ENCODE measurements at places on chromosomes 7 and 10. TPM values are rescaled to one million over a fixed set of nuclear protein-coding genes. Genes with fewer than 3 reads are reported as not detected.

GRCh38 chr7:153084278-153084677 is 324.7 kb downstream of the ACTR3B start:
- no peak for DNase-seq

AOC1 gene
- total RNA-seq: not detected

GRCh38 chr10:21159669-21160068 is 262.6 kb upstream of the NEBL start:
- DNase-seq: no peak

- DNase-seq: no peak
Measured at GRCh38 chr7:148871030-148871429, 13.1 kb downstream of the EZH2 start.

- no peak for DNase-seq
Measured at GRCh38 chr7:44631458-44632115, 25.2 kb downstream of the OGDH start.

Data from activated naive CD4-positive, alpha-beta T cell treated with anti-CD3 and anti-CD28 coated beads, Interleukin-2, amount 50 U/mL, for 72 hours (primary cell).